Naive thymus-derived CD4-positive, alpha-beta T cell (primary cell): ENCODE measurements at places on chromosomes 3 and 15. TPM values are rescaled to one million over a fixed set of nuclear protein-coding genes. Genes with fewer than 3 reads are reported as not detected.

DNA sequence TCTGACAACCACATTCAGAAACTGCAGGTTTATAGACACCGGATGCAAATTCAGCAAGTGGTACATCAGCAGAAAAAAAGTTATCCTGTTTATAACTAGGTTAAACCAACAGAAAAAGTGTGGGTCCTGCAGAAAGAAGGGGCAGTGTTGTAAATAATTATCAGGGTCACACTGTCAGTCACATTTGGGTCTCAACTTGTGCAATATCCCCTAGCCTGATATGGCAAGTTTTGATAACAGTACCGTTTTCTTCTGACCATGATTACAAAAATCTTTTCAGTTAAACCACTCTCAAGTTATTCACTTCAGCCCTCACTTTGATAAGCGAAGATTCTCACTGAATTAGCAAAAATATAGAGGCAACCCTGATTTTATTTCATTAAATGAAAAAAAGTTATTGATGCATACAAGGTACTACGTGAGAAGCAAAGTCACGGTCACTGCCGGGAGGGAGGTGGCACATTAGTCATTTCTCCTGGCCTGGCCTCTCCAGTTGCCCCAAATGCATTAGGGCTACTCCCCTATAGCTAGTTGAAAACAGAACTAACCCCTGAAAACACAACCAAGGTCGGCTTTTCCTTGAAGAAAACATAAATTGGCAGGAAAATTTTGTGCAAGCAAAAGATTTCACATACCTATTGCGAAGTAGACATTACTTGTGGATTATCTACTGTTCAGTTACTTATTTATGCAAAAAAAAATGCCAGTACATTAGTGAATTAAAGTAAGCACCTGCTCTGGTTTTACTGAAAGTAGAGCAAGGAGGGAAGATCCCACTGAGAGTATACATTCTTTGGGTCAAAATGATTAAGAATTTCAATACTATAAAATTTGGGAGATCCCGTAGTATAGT lies 28.6 kb downstream of the IL5RA start:
- H3K4me1 ChIP-seq = no peaks in the 10 kb centered on the region
- H3K27ac ChIP-seq = no peak overlapping the region
- DNase-seq = no peak
- H3K27me3 ChIP-seq = no peaks in the 10 kb centered on the region
- no peaks in the 10 kb centered on the region for H3K36me3 ChIP-seq
- no peak overlapping the region for H3K4me3 ChIP-seq

- DNase-seq = no peak
- H3K27ac ChIP-seq = peak overlapping the region; percentile 46
- H3K4me3 ChIP-seq = peak overlapping the region; percentile 31
These were observed 12.5 kb downstream of the RAB27A start for GRCh38 chr15:55277116-55277564.

Gene CHL1
- not detected for polyA plus RNA-seq

GRCh38 chr15:22915866-22916515 lies 64.2 kb downstream of the CYFIP1 start:
- H3K27me3 ChIP-seq = no peaks in the 10 kb centered on the region
- H3K27ac ChIP-seq = no peak overlapping the region
- no peak for DNase-seq

DNA sequence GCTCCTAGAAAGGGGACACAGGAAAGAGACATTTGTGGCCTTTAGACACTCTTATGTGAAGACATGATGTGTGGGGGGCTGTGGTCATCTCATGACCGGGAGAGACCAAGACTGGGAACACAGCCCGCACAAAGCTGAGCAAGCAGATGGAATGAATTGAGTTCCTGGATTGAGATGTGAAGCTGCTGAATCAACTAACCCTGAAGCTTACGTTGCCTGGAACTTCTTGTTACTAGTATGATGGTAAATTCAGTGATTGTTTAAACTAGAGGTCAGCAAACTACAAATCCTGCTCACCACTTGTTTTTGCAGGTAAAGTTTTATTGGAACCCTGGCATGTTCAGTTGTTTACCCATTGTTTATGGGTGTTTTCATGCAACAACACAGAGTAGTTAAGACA lies 83.4 kb upstream of the BHLHE40 start:
- no peaks in the 10 kb centered on the region for H3K36me3 ChIP-seq
- no peaks in the 10 kb centered on the region for H3K27me3 ChIP-seq
- no peak overlapping the region for H3K27ac ChIP-seq
- no peak for DNase-seq
- H3K4me1 ChIP-seq = no peaks in the 10 kb centered on the region

DNA sequence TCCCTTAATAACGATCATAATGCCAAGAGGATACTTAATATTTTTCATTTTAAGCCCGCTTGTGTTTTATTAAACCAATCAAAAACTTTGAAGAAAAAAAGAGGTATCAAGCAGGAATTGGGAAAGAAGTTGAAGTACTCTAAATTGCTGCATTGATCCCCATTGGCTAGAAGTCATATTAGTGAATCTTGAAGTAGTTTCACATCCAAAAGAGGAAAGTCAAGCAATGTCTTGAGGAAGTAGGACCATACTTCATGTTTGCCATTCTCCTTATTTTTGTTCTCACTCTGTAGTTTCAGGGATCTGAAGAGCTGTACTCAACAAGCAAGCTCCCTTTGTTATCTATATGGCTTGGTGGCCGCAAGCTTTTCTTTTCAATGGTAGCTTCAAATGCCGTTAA lies 2.2 kb downstream of the SCAANT1 start:
- H3K27me3 ChIP-seq = no peaks in the 10 kb centered on the region
- peaks cover 15% of the 10 kb centered on the region for H3K4me1 ChIP-seq
- H3K36me3 ChIP-seq = no peaks in the 10 kb centered on the region
- H3K27ac ChIP-seq = peak overlapping the region; percentile 96

DNA sequence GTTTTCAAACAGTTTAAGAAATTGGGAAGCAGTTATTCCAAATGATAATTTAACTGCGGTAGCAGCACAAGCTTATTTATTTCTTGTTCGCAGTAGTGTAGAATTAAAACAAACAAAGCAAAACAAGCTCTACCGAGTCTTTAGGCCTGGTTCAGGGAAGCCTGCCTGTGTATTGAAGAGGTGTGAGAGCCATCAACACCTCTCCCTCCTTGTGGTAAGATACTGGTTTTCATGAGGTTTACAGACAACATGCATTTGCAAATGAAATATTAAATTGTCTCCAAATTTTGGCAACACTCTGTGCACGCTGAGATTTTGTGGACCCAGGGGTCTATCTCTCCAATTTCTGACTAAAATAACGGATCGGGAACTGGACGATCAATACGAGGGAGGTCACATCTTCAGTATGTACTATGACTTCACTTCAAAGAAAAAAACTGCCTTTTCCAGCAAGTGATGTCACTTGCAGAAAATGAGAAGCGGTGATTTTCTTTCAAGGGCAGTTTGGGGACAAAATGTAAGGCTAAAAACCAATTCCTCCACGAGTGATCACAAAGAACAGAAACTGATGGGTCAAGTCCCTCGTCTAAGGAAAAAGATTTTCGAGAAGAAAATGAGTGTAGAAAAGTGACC lies 721 bp downstream of the ATR start:
- DNase-seq = no peak
- H3K36me3 ChIP-seq = peaks cover 4% of the 10 kb centered on the region
- H3K4me1 ChIP-seq = peaks cover 28% of the 10 kb centered on the region
- H3K27ac ChIP-seq = peak overlapping the region; percentile 94

- no peak for DNase-seq
- H3K4me1 ChIP-seq = no peaks in the 10 kb centered on the region
- no peaks in the 10 kb centered on the region for H3K36me3 ChIP-seq
- H3K4me3 ChIP-seq = no peak overlapping the region
- H3K27me3 ChIP-seq = no peaks in the 10 kb centered on the region
These were observed 737.7 kb upstream of the ALCAM start for GRCh38 chr3:104629038-104629437.

DNA sequence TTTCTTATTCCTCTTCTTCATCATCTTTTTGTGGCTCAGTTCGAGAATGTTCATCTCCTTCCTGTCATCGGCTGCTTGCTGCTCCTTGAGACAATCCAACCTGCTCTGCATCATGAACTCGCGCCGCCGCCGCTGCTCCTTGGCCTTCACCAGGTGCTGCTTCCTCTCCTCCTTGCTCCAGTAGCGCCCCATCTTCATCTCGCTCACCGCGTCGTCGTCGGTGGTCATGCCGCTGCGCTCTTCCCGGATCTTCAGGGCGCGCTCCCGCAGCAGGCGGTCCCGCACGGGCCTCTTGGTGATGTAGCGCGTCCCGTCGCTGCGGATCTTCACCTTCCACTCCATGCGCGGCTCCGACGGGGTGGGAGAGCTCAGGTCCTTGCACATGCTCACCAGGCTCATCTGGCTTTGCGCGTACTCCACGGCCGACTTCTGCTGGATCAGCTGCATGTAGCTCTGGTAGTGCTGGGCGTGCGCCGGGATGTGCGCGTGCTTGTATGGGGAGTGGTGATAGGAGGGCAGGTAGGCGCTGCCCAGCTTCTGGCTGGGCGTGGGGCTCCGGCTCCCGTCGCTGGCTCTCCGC lies 241.2 kb downstream of the PDZRN3 start:
- H3K4me3 ChIP-seq = no peak overlapping the region
- H3K27ac ChIP-seq = no peak overlapping the region
- H3K4me1 ChIP-seq = no peaks in the 10 kb centered on the region
- no peaks in the 10 kb centered on the region for H3K36me3 ChIP-seq

Gene COLQ
- 0.26 TPM for polyA plus RNA-seq

DNA sequence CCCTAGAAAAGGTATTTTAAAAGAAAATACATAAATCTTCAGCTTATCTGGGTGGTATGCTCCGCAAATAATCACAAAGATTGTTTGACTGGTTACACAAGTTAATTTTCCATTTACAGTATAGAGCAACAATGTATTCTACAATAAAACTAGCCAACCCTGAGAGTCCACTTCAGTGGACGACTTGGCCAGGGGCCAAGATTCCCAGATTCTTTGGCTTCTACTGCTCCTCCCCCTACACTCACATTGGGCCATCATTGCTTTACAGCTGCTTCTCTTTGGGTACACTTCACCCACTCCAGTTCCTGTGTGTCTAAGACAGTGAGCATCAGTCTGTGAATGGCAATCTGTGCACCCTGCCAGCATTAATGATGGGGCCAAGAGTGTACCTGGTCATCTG lies 17.2 kb upstream of the PRICKLE2 start:
- H3K36me3 ChIP-seq = no peaks in the 10 kb centered on the region
- H3K4me1 ChIP-seq = no peaks in the 10 kb centered on the region
- H3K27me3 ChIP-seq = no peaks in the 10 kb centered on the region
- no peak overlapping the region for H3K4me3 ChIP-seq
- no peak for DNase-seq

DNA sequence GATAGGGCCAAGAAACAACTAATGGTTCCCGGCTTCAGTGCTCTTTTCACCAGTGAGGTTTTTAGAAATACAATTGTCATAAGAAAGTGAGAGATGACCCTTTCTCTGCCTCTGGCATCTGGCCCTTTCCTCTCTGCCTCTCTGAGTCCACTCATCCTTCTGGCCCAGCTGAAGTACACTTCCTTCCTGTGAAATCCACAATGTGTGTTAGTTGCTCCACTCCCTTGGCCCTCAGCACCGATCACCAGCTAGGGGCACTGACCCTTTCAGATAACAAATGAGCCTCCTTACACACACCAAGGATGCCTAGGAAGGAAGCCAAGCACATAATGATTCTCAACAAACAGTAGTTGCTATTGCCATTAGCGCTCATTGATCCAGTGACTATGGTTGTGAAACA lies 2.9 kb upstream of the CAV3 start:
- no peak overlapping the region for H3K27ac ChIP-seq
- DNase-seq = no peak
- H3K27me3 ChIP-seq = no peaks in the 10 kb centered on the region
- H3K36me3 ChIP-seq = no peaks in the 10 kb centered on the region

Gene ACTC1
- not detected for polyA plus RNA-seq

- DNase-seq = no peak
- no peak overlapping the region for H3K27ac ChIP-seq
- no peaks in the 10 kb centered on the region for H3K27me3 ChIP-seq
- no peaks in the 10 kb centered on the region for H3K4me1 ChIP-seq
- no peaks in the 10 kb centered on the region for H3K36me3 ChIP-seq
- no peak overlapping the region for H3K4me3 ChIP-seq
These were observed 30.1 kb upstream of the CADPS start for GRCh38 chr3:62905331-62905730.

DNA sequence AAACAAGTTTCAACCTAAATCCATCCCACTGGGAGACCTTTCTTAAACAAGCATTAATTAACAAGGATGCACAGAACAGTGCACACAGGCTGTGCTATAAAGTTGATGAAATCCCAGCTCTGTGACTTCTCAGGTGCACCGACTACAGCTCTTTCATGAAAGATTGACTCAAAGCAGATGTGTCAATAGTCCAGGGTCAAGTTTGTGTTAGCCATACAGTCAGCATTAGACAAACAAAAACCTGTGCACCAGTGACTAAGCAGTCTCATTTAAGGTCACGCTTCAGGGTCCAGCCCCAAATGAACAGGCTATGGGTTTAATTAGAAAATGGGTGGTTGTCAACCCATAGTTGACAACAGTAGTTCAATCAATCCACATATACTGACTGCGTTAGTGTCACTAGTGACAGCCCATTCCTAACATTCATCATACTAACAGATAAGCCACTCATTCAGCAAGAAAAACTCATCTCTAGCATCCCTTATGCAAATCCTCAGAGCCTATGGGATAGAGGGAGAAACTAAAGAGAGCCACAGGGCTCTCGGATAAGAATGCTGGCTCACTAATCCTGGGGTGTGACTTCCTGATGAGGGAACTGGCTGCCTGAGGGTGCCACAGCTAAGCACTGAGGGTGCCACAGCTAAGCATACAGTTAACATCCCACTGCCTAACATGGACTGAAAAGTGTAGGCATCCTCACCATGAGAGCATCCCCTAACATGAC lies 84.1 kb downstream of the WNT5A start:
- H3K4me3 ChIP-seq = no peak overlapping the region
- no peaks in the 10 kb centered on the region for H3K4me1 ChIP-seq
- H3K27ac ChIP-seq = no peak overlapping the region
- H3K36me3 ChIP-seq = no peaks in the 10 kb centered on the region
- DNase-seq = no peak
- no peaks in the 10 kb centered on the region for H3K27me3 ChIP-seq
